LHCN-M2 (cell line): ENCODE measurements at places on chromosomes 12 and 14.

GRCh38 chr12:79360286-79360685 lies 330.5 kb downstream of the PAWR start:
- DNase-seq, result no peak

GRCh38 chr14:81591266-81591665 lies 57.6 kb upstream of the SEL1L start:
- no peak for DNase-seq

- no peak for DNase-seq
These were observed 226.0 kb downstream of the AEBP2 start for GRCh38 chr12:19665121-19665900.

- DNase-seq, result no peak
These were observed 63.6 kb downstream of the CHST11 start for GRCh38 chr12:104520242-104520900.

DNA sequence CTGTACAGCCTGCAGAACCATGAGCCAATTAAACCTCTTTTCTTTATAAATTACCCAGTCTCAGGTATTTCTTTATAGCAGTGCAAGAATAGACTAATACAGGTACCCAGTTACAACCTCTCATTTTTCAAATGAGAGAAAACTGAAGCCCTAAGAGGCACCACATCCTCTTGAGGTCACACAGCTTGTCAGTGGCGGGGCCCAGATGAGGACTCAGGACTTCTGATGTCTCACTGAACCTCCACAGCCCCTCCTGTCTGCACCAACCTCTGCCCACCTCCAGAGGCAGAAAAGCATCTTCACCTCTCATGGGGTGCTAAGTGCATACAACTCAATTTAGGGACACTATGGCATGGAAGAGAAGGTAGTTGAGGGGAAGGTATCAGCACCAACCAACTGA lies 120.7 kb downstream of the CRACR2A start:
- DNase-seq, result no peak

DNA sequence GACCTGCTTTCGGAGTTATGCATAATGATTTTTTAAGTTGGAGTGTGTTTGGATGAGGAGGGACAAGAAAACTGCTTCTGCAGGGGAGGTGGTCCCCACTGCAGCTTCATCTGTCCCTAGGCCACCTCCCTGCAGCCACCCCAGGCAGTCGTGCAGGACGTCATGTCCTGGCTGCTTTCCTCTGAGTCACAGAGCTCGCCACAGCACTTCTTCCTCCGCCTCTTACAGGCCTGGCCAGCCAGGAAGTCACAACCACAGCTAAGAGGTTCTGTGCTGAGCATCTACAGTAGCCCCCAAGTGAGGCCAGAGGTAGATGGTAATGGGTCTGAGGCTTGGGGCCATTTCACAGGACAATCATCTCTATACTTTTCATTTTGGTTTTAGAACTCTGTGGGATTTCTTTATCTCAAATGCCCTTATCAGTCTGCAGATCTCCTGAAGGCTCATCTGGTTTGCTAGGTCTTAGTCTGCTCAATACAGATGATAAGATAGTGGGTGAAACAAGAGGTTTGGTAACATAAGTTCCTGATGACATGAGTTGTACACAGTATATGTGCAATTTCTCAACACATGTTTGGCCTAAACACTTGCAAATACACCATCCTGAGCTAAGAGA lies 106.4 kb downstream of the ARF6 start:
- peak; percentile 86 for DNase-seq

DNA sequence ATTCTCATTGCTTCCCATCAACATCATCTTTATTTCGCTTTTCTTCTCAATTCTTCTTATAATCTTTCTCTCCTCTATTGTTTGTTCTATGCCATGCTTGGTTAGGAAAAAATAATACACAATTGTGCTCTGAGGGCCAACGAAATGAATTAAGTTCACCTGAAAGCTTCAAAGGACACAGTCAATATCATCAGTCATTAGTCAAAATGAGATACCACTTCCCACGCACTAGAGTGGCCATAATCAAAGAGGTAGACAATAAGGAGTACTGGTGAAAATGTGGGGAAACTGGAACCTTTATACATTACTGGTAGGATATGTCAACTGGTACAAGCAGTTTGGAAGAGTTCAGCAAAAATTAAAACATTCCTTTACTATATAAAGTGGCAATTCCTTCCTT lies 91.5 kb downstream of the TMTC1 start:
- DNase-seq, result no peak
